ENCODE measurements at places on chromosomes 2 and 18.

DNA sequence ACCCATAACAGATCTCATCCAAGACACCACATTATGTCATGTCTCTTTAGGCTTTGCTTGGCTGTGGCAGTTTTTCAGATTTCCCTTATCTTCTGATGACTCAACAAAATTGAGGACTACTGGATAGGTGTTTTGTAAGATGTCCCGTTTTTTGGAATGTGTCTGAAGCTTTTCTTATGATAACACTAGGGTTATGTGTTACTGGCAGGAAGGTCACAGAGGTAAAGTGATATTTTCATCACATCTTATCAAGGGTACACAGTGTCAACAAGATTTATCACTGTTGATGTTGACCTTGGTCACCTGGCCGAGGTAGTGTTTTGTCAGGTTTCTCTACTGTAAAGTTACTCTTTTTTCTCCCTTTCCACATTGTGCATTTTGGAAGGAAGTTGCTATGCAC, 44.8 kb upstream of the UPP2 start:
- DNase-seq, result no peak

DNA sequence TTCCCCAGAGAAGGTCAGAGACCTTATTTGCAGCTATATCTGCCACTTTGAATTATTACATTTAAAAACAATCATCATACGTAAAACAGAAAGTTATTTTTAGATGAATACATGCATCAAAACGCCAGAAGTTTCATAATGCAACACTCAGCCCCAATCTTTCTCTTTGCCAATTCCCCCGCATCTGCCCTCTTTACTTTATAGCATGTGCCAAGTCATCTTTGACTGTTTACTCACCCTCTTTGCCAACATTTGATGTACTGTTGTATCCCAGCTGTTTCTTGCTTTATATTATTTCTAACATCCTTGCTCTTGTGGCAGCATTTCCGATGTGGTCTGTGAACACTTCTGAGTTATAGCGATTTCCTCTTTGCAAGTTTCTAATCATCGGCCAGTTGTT, 86.2 kb downstream of the CRIM1 start:
- DNase-seq, result no peak

- no peak for DNase-seq
These were observed 149.2 kb upstream of the NOSTRIN start for GRCh38 chr2:168652997-168653921.

GRCh38 chr2:170500770-170501169, 214.4 kb upstream of the SP5 start:
- DNase-seq, result no peak

Data from iPS-NIHi11 (cell line).